ENCODE measurements at places on chromosomes 7 and 10.
A peak's percentile ranks its signal among the peaks of the same experiment; 100 is the strongest.

- peak; percentile 37 for DNase-seq
These were observed 224.1 kb downstream of the DOCK4 start for GRCh38 chr7:111982133-111982532.

DNA sequence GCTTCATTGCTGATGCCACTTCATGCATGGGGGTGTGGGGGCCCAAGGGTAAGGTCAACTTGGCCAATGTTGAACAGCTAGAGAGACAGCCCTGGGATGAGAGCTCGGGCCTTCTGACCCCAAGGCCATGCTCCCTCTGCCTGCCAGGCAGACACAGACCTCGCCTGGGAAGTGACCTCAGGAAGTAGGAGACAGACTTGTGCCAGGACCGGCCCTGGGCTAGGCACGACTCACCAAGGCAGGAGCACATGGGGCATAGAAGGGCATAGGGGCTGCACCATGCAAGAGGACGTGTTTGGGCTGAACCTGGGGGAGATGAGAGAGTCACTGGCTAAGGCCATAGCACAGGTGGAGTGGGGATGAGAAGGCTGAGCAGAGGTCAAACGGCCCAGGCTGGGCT is 27.1 kb downstream of the ZCCHC24 start:
- no peak for DNase-seq

DNA sequence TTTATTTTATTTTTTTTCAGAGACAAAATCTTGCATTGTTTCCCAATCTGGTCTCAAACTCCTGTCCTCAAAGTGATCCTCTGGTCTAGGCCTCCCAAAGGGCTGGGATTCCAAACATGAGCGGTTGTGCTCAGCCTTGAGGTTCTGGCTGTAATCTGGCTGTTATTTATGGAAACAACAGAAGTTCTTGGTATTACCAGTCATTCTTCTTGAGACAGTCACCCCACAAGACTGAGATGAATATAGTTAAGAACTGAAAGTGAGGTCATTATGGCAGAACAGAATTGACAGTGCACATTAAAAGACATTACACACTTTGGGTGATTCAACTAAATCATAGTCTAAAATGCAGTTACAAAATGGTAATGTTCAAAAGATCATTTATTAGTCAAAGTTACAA is 719.5 kb downstream of the ZWINT start:
- DNase-seq, result no peak

- peak; percentile 100 for DNase-seq
These were observed at the start of gene SERPINE1 for GRCh38 chr7:101126651-101127459. Gene SERPINE1 (plus strand): TSS chr7:101127104. CDS start chr7:101128394, 1,290 bp downstream.

DNA sequence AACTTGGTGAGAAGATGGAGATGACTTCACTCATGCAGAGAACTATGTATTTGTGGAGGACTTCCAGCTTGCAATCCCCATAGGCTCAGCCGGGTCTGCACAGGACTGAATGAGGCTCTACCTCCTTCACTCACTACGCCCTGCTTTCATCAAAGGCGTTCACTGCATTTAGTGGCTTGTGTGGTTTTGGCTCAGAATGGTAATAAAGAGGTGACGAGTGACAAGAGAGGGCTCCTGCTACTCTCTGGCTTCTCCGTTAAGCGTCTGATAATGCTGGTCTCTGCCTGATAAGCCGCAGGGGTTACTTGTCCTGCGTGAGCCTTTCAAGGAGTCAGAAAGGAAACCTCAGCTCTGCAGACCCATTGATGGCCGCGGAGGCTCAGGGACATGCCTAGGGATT is 343.4 kb downstream of the PRPF18 start:
- DNase-seq, result no peak

- no peak for DNase-seq
These were observed 7.6 kb downstream of the LRIT2 start for GRCh38 chr10:84217746-84218145.

DNA sequence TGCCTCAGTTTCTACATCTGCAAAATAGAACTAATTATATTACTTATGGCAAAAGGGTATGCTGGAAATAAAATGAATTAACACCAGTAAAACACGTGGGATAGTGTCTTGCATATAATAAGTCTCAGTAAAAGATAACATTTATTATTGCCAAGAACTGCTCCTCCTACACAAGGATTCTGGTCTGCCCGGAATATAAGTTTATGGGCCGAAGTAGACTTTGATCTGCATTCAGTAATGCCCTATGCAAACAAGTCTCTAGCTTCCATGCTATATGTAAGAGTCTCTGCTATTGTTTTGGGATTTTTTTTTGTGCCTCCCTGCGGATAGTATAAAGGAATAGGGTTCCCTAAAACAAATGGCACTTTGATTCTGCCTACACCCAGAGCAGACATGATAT is 125.6 kb upstream of the SLC26A5 start:
- no peak for DNase-seq

GRCh38 chr7:99359465-99360154 is 14.9 kb upstream of the ARPC1B start:
- DNase-seq, result no peak

DNA sequence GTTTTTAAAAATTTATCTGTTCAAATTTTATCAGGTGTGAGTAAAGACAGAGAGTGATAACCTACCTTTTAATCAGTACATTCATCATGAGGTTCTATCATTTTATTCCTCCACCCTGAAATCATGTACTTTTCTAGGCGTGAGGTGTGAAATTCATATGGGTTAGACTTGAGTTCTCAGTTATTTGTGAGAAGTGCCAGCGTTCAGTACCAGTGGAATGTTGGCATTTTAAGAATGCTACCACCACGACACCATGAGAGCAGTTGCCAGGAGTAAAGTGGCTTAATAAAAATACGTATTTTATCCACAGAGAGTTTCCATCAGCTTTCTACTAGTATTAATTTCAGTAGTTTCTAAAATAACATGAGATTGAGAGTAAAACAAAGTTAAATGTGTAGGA is 104.1 kb upstream of the FERD3L start:
- DNase-seq, result no peak

GRCh38 chr10:60910543-60910942 is 33.4 kb downstream of the RHOBTB1 start:
- DNase-seq, result no peak

GRCh38 chr10:13352519-13352918 is 4.4 kb upstream of the SEPHS1 start:
- DNase-seq, result no peak

- no peak for DNase-seq
These were observed 56.2 kb downstream of the UBE3C start for GRCh38 chr7:157194948-157195347.

- no peak for DNase-seq
These were observed 21.4 kb upstream of the VOPP1 start for GRCh38 chr7:55593515-55594318.

GRCh38 chr7:6637544-6638229 is 569 bp downstream of the ZNF316 start:
- no peak for DNase-seq

- no peak for DNase-seq
These were observed 340.6 kb downstream of the TFEC start for GRCh38 chr7:115689941-115690340.

GRCh38 chr7:46786221-46786954 is 795.5 kb downstream of the TNS3 start:
- peak; percentile 71 for DNase-seq

- no peak for DNase-seq
These were observed 105.9 kb upstream of the GNAI1 start for GRCh38 chr7:80028717-80029116.

GRCh38 chr10:14124941-14125340 is 205.8 kb downstream of the FRMD4A start:
- no peak for DNase-seq

DNA sequence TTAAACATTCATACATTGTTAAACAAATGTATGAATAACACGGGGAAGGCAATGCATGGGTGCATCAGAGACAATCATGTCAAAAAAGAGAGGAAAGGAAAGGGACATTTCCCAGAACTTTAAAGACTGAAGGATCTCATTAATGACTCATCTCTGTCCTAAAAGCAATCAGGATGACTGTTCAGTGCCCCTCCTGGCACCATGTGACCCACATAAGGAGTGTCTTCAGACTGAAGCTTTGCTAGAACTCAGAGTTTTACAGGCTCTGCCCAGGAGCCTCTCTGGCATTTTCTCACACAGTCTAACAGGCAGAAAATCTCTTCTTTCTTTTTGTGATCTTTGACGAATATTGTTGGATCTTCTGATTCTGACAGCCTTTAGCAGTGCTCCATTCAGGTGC is 315.3 kb downstream of the OTUD1 start:
- DNase-seq, result no peak

GRCh38 chr7:101630591-101630990 is 1.5 kb upstream of the MYL10 start:
- DNase-seq, result no peak

GRCh38 chr10:132707121-132707775 is 78.7 kb downstream of the NKX6-2 start:
- no peak for DNase-seq

DNA sequence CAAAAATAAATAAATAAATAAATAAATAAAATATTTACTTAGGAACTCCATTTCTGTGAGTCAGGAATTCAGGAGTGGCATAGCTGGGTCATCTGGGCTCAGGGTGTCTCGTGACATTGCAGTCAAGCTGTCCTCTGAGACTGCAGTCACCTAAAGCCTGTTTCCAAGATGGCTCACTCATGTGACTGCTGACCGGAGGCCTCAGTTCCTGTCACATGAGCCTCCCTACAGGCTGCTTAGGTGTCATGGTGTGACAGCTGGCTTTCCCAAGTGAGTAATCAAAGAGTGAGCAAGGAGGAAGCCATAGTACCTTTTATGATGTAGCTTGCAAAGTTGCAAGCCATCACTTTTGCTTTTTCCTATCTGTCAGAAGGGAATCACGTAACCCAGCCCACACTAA is 128.6 kb upstream of the KCTD7 start:
- DNase-seq, result no peak

DNA sequence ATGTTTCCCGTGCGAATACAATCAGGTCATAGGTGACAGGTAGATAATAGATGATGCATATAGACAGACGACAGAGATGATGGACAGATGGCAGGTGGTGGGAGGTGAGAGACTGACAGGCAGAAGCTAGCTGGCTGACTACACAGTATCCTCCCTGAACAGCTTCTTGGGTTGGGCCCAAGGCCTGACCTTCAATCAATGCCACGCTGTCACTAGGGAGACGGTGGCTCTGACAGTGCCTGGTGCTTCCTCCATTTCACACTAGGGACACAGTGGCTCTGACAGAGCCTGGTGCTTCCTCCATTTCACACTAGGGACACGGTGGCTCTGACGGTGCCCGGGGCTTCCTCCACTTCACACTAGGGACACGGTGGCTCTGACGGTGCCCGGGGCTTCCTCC is 200.1 kb downstream of the DIP2C start:
- DNase-seq, result no peak

DNA sequence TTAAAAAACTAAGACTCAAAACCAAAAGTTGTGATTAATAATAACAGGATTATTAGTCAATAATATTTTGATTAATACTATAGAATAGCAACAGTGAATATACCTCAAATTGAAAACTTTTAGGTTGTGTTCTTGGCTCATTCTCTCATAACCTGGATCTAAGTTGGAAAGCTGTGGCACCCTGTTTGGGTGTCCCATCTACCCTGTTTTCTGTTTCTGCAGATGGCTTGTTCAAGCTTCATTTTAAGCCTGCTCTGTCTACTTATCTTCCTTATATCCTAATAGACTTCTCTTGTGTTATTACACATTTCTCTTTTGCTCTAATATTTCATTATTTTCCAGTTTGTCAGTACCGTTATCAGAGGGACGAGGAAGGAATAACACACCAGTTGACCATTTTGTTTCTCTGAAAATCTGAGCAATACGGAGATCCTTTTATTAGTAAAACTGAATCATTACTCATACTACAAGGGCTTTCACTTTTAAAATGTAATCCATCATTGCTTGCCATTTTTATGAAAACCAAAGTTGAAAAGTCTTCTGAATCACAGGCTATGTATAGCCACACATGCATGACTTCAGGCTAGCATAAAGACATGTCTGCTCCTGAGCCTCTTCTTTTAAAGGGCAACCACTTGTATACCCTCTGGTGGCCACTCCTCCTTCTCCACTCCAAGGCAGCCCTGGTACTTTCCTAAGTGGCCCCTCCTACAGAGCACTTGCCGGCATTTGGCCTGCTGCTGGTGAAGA is 22.3 kb downstream of the COX15 start:
- DNase-seq, result no peak

- no peak for DNase-seq
These were observed 20.7 kb downstream of the TOMM7 start for GRCh38 chr7:22801912-22802311.

DNA sequence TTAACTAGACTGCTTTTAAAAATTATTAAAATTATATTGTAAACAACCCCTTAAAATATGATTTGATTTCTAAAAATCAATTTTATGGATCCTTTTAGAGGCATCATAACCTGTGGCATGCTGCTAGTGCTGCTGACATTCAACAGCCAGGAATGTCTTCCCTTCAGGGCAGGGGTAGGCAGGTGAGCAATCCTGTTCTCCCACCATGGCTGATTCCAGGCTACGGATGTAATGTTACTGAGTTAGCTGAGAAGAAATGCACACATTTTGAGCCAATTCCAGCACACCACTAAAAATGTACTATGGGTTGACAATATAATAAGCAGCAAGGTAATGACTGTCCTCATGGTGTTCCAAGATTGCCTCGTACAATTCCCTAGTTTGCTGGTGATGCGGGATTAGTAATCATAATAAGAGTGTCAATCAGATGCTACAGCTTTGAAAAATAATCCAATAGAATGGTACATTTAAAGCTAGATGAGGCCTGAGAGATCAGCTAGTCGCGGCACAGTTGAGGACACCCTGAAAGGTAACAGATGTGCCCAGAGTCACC is 108.7 kb upstream of the PRR15 start:
- DNase-seq, result no peak

- no peak for DNase-seq
These were observed 26.4 kb downstream of the MBL2 start for GRCh38 chr10:52746169-52746568.

GRCh38 chr10:18104223-18104872 is 35.9 kb upstream of the CACNB2 start:
- no peak for DNase-seq

GRCh38 chr10:123129618-123130271 is 6.0 kb upstream of the HMX3 start:
- DNase-seq, result no peak

GRCh38 chr10:21889477-21890275 is 113.9 kb downstream of the DNAJC1 start:
- no peak for DNase-seq

DNA sequence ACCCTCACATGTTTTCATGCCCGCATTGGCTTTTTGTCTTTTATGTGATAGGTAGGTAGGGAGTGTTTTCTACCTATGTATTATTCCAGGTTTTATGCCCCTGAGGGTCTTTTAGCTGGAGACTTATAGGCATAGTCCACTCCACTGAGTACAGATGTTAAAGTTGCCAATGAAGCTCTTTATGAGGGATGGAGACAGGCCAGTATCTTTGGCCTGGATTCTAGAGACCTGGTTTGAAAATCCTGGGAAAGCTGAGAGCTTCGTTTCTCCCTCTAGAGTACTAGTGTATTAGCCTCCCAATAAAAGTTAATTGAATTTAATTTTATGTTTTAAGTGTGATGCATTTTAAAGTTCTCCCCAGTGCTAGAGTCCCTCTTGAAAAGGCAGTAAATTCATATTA is 854.1 kb downstream of the LRMDA start:
- DNase-seq, result no peak

DNA sequence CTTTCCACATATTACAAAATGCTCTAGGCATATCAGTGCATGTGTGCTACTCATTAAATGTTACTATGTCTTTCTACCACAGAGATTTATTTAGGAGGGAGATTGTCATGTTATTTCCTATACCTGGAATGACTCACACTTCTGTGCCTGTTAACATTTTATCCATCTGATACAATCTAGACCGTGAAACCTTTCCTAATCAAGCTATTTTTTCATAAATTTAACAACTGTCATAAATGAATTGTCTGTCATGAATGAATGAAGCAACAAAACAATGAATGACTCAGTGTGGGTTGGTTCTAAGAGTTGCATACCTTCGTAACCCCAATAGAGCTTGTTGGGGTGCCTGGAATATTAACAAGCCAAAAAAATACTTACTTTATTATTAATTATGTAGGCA is 554.3 kb downstream of the GRM8 start:
- DNase-seq, result no peak

Measured in non-pigmented ciliary epithelial cell (primary cell).